ENCODE measurements at places on chromosomes 3 and 15.

DNA sequence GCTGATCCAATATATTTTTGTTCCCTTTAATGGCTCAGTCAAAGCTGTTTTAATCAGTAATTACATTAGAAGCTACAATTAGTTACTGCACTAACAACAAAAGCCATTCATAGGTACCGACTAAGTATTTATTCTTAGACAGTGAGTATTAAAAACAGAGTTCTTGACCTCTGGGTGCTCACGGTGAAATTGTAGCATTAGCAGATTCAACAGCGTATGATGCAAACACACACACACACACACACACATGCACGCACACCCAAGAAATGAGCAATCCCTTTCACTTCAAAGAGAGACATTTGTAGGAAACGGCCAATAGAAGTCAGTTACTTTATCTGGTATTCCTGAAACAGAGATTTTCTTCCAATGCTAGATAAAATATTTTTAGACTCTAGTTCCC, 27.0 kb upstream of the MITF start:
- no peak overlapping the region for H3K27ac ChIP-seq
- H3K4me1 ChIP-seq, result no peaks in the 10 kb centered on the region
- no peaks in the 10 kb centered on the region for H3K27me3 ChIP-seq
- no peak for DNase-seq

GRCh38 chr3:185421577-185422232, 58.8 kb downstream of the MAP3K13 start:
- H3K4me3 ChIP-seq, result no peak overlapping the region
- no peaks in the 10 kb centered on the region for H3K4me1 ChIP-seq
- H3K36me3 ChIP-seq, result no peaks in the 10 kb centered on the region
- no peaks in the 10 kb centered on the region for H3K27me3 ChIP-seq
- DNase-seq, result no peak

DNA sequence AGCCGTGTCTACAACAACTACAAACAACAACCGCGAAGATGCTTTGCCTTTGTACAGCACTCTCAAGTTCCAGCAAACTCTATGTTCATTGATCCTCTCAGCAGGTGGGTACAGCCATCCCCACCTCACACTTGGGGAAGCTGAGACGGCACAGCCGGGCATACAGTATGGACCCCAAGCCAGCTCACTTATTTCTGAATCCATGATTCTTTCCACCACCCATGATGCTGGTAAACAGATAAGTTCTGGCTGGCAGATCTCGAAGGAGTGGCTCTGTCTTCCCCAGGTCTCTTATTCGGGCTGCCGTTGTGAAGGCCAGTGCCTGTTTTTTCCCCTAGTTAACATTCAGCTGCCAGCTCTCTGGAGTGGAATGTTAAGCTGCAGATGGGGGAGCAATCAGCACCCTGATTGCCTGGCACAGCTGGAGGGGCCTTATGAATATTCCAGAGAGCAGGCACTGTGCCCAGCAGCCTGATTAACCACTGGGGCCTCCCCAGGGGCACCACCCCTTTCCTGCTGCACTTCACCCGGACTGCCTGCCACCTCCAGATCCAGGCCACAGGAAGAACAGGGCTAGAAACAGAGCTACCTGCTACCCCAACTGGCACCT, 73.2 kb downstream of the CORO2B start:
- H3K36me3 ChIP-seq, result no peaks in the 10 kb centered on the region
- no peaks in the 10 kb centered on the region for H3K4me1 ChIP-seq
- H3K27ac ChIP-seq, result no peak overlapping the region
- DNase-seq, result no peak
- no peaks in the 10 kb centered on the region for H3K27me3 ChIP-seq

GRCh38 chr3:180306691-180307090, 270.0 kb upstream of the PEX5L start:
- H3K27me3 ChIP-seq, result no peaks in the 10 kb centered on the region
- no peak for DNase-seq
- no peaks in the 10 kb centered on the region for H3K4me1 ChIP-seq
- H3K36me3 ChIP-seq, result no peaks in the 10 kb centered on the region
- no peak overlapping the region for H3K27ac ChIP-seq
- H3K4me3 ChIP-seq, result no peak overlapping the region

- no peaks in the 10 kb centered on the region for H3K27me3 ChIP-seq
- DNase-seq, result no peak
- no peaks in the 10 kb centered on the region for H3K36me3 ChIP-seq
- H3K4me1 ChIP-seq, result no peaks in the 10 kb centered on the region
These were observed 66.4 kb downstream of the TCF12 start for GRCh38 chr15:56984681-56985481.

DNA sequence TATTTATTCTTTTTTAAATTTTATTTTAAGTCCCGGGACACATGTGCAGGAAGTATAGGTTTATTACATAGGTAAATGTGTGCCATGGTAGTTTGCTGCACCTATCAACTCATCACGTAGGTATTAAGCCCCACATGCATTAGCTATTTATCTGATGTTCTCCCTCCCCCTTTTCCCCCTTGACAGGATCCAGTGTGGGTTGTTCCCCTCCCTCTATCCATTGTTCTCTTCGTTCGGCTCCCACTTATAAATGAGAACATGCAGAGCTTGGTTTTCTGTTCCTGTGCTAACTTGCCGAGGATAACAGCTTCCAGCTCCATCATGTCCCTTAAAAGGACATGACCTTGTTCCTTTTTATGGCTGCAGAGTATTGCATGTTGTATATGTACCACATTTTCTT, 220.3 kb downstream of the OCA2 start:
- H3K36me3 ChIP-seq, result no peaks in the 10 kb centered on the region
- H3K27me3 ChIP-seq, result no peaks in the 10 kb centered on the region
- no peak for DNase-seq
- H3K4me1 ChIP-seq, result no peaks in the 10 kb centered on the region
- no peak overlapping the region for H3K27ac ChIP-seq

DNA sequence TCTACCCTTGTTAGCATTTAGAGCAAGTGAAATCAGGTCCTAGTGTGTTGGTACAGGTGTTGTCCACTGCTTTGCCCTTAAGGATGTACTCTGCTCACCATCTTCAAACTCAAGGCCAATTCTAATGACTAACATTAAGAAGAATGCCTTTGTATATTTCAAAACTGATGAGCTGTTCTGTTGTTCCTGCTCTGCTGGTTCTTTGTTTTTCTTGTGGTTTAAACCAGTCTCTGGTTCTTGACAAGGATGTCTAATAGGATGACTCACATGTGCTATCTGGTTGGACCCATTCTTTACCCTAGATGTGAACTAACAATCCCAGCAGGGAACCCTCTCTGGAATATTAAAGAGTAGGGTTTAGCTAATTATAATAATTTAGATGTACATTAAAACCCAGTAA, 17.3 kb downstream of the ABHD5 start:
- H3K27ac ChIP-seq, result no peak overlapping the region
- H3K27me3 ChIP-seq, result no peaks in the 10 kb centered on the region
- no peak overlapping the region for H3K4me3 ChIP-seq

DNA sequence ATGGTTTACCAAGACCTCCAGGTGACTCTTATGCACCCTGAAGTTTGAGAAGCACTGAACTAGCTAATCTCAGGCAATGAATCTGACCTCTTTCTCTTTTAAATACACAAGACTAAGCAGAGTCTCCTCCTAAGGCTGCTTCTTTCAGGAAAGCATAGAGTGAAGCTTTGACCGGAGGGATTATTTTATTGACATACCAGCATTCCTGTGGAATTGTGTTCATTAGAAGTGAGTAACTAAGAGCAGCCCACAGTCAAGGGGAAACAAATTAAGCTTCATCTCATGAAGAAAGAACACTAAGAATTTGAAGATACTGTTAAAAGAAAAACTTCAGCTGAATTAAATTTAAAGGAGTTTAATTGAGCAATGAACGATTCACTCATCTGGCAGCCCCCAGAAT, 963.5 kb downstream of the NTRK3 start:
- no peak overlapping the region for H3K27ac ChIP-seq
- H3K4me1 ChIP-seq, result no peaks in the 10 kb centered on the region
- H3K27me3 ChIP-seq, result no peaks in the 10 kb centered on the region

DNA sequence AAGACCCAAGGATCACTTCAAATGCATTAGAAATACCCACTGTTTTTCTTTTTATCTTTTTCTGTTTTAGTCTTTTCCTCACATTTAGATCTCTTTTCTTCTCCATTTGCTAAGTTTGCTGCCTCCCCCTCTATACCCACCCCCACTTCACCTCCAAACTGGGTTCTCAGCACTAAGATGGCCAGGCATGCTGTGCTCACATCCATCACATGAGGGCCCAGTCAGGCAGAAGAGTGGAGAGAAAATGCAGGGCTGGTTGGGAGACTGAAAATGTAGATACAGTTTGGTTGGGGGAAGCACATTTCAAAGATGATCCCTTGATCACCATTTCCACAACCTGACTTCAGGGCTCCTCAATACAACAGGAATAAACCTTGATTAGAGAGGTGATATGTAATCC, 8.7 kb downstream of the GAP43 start:
- no peak overlapping the region for H3K27ac ChIP-seq
- no peak for DNase-seq
- no peaks in the 10 kb centered on the region for H3K36me3 ChIP-seq
- no peaks in the 10 kb centered on the region for H3K4me1 ChIP-seq

Measured in Caco-2 (cell line).